ENCODE measurements at places on chromosomes 6 and 20. TPM values are rescaled to one million over a fixed set of nuclear protein-coding genes. Genes with fewer than 3 reads are reported as not detected.

FAM162B gene
- total RNA-seq, result 2.7 TPM

SRSF12 gene
- total RNA-seq, result 2.2 TPM

OXT gene
- 0.46 TPM for total RNA-seq

CUL7 gene
- 29.5 TPM for total RNA-seq

DST gene
- total RNA-seq, result 236 TPM

LRRC73 gene
- 7.0 TPM for total RNA-seq

C6orf58 gene
- total RNA-seq, result not detected

MEI4 gene
- total RNA-seq, result 0.17 TPM

KHDC1L gene
- total RNA-seq, result not detected

GOPC gene
- 20.9 TPM for total RNA-seq

VWA7 gene
- 18.5 TPM for total RNA-seq

C20orf204 gene
- total RNA-seq, result 1.7 TPM

ENPP4 gene
- 18.0 TPM for total RNA-seq

TIAM2 gene
- 24.6 TPM for total RNA-seq

MAS1 gene
- not detected for total RNA-seq

ZSCAN23 gene
- total RNA-seq, result 3.8 TPM

COL19A1 gene
- 0.49 TPM for total RNA-seq

TCP11 gene
- not detected for total RNA-seq

MOG gene
- total RNA-seq, result not detected
